Iris pigment epithelial cell (primary cell): ENCODE measurements at places on chromosomes 5 and 9.

GRCh38 chr9:96071076-96071814 lies 195.8 kb downstream of the ERCC6L2 start:
- DNase-seq: peak; percentile 67

- DNase-seq: no peak
Observed at GRCh38 chr5:139856714-139857113, 61.1 kb downstream of the PSD2 start.

DNA sequence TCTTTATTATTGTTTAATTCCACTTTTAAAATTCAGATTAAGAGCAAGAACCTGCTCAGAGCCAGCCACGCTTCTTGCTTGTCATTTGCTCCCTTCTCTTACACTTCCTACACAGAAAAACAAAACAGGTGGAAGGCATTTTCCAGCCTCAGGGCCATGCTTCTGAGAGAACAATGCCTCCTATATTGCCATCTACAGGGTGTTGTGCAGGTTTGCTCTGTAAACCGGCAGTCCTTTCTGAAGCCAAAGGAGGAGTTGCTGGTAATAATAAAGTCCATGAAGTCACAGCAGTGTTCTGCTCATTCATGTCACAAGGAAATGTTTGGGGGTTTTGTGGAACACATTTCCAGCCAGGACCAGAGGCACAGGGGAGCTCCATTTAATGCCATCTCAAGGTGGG lies 16.1 kb upstream of the PRLR start:
- no peak for DNase-seq

- DNase-seq: no peak
Observed at GRCh38 chr9:109016132-109016531, 2.8 kb upstream of the CTNNAL1 start.
